HuH-7 (cell line): ENCODE measurements at places on chromosomes 5 and 9.

DNA sequence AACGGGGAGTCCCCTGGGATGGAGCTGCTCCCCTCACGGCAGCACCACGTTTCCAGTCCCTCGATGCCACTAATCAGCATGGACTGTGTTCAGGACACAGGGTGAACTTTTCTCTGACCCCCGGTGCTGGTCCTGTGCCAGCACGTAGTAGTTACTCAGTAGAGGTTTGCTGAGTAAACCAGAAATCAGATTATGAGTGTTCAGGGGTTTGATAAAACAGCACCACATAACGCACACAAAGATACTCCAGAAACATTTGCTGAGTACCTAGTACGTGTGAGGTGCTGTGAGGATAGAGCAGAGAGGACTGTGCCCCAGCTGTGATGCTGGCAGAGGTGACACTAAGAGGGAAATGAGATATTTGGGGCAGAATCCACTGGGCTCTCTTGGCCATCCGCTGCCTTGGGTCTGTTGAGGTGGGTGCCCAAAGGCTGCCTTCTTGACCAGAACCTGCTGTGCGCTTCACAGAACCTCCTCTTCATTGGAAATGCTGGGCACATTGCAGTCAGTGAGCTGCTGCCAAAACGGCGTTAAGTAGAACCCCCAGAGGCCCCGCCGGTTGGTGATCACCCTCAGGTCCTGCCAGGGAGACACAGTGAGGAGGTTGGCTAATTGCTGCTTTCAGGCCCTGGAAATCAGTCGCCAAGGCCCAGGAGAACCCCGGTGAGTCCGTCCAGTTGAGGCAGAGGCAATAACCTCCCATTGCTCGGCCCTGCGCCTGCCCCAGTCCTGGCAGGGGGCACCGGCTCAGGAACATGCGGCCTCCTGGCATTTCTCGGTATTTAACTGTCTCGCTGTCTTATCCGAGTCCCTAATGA lies 49.4 kb downstream of the NEURL1B start:
- DNase-seq: no peak

DNA sequence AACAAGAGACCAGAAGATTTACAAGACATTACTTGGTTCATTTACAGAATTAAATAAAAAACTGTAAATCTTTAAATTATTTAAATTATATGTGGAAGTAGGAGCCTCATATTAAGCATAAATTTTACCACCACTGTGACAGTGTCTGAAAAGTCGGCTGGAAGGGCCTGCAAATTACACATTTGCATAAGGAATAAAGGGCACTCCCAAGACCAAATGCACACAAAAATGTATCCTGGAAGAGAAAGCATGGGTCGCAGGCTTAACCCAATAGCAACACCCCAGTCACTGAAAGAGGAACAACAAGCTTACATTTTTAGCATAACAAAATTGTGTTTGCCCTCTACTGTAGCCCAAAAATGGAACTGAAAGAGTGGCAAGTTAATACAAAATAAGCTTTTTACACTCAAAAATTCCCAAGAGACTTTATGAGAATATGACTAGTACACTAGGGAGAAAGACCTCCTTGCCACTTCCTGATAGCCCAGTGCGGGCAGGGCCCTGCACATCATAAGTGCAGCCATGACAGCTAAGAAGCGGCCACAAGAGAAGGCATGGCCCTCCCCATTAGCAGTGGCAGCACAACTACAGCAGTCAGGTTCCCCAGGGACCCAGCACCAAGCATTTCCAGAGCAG lies 482.0 kb downstream of the DTWD2 start:
- no peak for DNase-seq

DNA sequence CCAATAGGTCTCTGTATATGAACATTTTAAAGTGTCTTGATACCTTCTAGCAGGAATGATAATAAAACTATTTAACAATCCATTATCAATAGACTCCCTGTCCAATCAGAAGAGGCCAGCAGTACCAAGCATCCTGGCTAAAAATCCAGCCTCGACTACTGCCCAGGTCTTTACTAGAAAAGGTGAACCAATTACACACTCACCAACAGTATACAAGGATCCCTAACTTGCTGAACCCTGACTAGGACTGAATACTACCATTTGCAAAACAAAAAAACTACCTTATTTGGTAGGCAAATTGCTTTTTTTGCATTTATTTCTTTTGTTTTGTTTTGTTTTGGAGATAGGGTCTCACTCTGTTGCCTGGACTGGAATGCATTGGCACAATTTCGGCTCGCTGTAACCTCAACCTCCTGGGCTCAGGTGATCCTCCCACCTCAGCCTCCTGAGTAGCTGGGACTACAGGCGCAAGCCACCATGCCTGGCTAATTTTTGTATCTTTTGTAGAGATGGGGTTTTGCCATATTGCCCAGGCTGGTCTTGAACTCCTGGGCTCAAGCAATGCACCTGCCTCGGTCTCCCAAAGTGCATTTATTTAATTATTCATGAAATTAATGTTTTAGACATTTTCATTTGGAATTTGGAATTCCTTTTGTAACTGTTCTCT lies 27.5 kb downstream of the FNBP1 start:
- DNase-seq: no peak

- DNase-seq: no peak
These were observed 68.0 kb upstream of the CTNNA1 start for GRCh38 chr5:138685193-138685745.

DNA sequence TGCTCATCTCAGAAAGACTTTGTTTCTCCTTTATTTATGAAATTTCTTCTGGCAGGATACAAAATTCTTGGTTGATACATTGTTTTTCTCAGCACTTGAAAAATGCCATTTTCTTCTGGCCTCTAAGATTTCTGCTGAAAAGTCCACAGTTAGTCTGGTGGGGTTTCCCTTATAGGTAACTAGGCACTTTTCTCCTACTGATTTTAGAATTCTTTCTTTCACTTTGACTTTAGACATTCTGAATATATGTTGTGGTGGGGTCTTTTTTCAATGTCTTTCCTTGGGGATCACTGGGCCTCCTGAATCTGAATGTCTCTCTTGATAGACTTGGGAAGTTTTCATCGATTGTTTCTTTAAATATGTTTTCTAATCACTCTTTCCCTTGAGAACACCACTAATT lies 79.6 kb downstream of the CETN3 start:
- no peak for DNase-seq

GRCh38 chr9:27586304-27586703 lies 13.0 kb upstream of the C9orf72 start:
- DNase-seq: no peak

DNA sequence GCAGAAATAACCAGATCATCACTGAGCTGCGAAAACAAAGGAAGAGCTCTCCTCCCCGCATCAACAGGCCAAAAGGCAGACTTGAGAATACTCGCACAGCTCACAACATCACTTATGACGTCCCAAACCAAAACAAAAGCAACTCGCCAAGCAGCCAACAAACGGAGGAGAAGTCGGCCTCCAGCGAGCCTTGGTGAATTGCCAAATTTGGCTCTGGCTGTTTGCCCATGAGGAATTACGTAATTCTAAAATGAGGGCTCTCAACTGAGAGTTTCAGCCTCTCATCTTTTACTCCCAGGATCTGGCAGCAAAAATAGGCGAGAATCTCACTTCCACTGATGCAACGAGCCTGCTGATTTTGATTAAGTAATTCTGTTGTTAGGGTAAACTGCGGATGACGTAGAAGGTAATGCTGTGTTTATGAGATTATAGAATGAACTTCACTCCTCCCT lies 51.7 kb upstream of the SEMA6A start:
- no peak for DNase-seq

DNA sequence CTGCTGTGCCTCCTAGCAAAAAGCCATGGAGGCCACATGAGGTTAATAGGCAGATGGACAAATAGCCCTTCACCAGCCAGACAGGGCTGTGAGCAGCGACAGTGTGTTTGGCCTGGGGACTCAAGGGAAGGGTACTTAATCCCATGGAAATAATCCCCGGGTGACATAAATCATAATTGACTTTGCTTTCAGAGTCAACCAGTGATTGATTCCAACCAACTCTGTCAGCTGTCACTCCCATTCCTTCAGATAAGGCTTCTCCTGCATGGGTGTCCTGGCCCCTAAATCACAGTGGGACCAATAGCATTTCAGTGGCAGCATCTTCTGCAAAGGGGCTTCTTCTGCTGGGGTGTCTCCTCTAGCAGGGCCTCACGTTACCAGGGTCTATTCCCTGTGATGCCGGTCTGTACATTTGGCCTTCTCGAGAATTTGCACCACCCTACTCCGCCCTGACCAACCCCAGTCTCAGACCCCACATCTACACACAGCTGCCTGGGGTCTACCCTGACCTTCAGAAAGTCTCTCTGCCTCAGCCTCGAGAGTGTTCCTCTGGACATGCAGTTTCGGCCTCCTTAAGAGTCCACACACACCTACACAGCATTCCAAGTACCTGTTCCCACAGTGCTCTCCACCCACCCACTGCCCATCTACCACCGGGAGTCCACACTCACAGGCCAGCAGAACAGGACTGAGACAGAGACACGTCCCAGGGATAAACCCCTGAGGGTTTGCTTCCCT lies 3.7 kb downstream of the CLTB start:
- DNase-seq: no peak

DNA sequence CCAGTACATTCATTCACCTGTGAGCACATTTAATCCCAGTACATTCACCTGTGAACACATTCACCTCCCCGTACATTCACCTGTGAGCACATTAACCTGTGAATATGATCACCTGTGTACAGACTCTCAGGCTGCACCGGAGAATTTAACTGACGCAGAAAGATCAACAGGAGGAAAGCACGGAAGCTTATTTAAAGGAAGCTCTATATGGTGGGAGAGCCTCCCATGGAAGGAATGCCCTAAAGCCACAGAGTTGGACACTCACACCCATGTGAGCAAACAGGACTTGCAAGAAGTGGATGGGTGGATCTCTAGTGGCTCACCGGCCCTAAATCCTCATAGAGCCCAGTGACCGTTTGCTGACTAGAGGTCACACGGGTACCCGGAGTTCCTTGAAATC lies 38.2 kb downstream of the TRIP13 start:
- no peak for DNase-seq

- no peak for DNase-seq
These were observed 29.4 kb downstream of the CHD1 start for GRCh38 chr5:98899456-98899855.

DNA sequence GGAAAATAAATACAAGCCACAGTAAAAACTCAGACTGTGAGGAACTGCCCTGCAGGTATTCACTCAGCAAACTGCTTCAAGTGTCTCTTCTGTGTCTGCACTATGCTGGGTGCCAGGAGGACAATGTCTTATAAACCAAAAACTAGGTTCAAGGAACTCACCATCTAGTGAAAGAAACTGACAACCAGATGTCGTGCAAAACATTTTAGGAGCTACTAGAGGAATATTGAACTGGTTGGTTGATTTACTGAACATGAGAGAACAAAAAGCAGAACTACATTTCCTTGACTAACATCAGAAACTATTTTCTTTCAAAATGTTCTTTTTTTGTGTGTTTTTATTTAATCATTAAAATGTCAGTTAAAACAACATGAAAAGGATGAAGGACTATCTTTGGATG lies 35.2 kb downstream of the ZNF366 start:
- DNase-seq: no peak

- DNase-seq: no peak
These were observed 814.5 kb downstream of the MTRR start for GRCh38 chr5:8683496-8683895.

DNA sequence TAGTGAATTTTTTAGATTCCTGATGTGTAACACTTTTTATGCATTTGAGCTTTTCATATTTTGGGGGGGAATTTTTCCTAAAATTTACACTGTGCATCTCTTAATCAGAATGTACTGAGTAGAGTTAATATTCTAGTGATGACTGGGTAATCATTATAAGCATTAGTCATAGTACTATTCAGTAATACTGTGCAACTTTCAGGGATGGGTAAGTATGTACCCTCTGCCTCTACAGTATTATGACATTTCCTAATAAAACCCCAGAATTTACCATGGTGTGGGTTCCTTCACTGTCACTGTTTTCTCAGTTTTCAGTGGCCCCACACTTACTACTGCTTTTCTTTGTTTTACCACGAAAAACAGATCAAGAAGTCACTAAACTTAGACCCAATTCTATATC lies 2.8 kb upstream of the CMYA5 start:
- no peak for DNase-seq

- DNase-seq: no peak
These were observed 84.9 kb downstream of the ATP10B start for GRCh38 chr5:160767062-160767461.

DNA sequence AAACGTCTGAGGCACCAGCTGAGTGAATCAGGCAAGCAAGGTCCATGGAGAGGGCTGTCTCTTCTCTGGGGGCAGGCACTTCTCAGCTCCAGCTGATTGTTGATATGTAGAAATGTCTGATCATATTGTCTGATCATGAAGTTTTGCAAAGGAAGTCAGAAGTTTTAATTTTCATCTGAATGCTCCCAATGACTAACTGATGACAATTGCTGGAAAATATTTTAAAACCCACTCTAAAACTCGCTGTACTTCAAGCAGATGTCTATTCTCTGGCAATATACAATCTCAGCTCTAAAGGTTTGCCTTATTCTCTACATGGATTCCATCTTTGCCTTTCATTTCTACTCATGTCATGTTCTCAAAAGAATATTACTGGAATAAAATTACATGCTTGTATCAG lies 12.7 kb downstream of the PLK2 start:
- DNase-seq: no peak

DNA sequence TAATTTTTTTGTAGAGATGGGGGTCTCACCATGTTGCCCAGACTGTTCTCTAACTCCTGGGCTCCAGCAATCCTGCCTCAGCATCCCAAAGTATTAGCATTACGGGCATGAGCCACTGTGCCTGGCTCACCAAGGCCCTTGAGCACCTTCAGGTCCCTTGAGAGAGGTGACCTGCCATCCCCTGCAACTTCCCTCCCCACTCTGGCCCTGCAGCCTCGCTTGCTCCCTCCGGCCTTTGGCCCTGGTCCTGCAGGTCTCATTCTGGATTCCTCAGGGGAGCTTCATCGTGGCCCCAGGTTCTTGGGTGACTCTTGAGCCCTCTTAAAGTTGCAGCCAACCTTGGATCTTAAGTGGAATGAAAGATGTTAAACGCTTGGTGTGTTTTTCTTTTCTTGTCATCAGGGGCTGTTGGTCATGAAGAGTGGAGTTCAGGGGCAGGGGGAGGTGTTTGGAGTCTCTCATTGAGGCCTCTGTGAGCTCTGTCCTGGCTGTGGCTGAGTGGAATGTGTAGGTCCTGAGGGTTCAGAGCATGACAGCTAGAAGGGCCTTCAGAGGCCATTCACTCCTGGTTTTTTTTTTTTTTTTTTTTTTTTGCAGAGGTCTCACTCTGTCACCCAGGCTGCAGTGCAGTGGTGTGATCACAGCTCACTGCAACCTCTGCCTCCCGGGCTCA lies 33.0 kb downstream of the PPARGC1B start:
- DNase-seq: no peak

- no peak for DNase-seq
These were observed 19.5 kb upstream of the GOLPH3 start for GRCh38 chr5:32193591-32193990.
